Left colon (tissue), 2 donors: ENCODE measurements at places on chromosomes 11 and 22. TPM values are rescaled to one million over a fixed set of nuclear protein-coding genes. Genes with fewer than 3 reads are reported as not detected.

GRCh38 chr11:118703563-118704106 lies 24.2 kb upstream of the TREH start:
- DNase-seq, result no peak

DNA sequence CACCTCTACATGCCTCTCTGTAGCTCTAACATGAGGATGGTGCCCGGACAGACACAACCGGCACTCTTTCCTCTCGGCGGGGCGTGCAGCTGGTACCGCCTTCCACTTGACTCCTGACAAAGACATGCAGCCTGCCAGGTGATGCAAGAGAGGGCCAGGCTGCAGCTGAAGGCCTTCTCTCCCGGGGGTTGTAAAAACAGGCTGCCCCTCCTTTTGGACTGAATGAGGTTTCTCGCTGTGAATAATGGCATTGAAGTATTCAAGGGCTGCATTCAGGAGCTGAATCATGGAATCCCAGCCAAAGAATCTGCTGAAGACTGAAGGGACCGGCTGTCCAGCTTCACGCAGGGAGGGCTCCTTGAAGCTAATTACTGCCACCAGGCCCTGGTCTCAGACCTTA lies 110.9 kb downstream of the GALNT18 start:
- DNase-seq, result peak; percentile 49

DNA sequence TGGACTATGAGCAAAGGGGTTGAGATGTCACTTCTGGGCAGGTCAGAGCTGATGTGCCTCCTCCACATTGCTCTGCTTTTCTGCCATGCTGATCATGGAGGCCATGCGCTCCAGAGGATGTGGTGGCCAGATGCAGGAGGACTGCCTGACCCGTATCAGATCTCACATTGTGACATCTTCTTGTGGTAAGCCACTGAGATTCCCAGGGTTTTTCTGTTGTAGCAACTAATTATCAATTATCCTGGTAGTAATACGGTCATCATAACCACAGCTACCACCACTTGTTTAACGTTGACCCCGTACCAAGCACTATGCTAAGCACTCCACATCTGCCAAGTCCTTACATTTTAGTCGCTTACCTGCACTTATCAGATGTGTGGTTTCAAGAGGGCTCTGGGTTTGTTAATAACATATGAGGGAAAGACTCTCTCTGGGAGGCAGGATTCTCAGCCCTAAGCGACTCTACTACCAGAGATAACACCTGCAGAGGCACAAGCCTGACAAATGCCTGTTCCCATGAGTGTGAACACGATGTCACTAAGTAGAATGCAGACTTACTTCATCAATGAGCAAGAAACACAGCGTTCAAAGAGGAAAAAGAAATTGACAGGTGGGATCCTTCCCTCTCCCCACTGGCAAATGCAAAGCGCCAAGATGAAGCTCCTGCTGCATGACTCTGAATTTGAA lies 63.6 kb upstream of the TIMP3 start:
- no peak for DNase-seq

DNA sequence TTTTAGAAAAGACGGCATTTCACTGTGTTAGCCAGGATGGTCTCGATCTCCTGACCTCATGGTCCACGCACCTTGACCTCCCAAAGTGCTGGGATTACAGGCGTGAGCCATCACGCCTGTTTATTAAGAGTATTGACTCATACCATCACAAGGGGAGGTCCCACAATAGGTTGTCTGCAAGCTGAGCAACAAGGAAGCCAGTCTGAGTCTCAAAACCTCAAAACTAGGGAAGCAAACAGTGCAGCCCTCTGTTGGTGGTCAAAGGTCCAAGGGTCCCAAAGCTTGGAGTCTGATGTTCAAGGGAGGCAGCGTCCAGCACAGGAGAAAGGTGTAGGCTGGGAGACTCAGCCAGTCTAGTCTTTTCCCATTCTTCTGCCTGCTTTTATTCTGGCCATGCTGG lies 32.8 kb upstream of the LDLRAD3 start:
- no peak for DNase-seq

DNA sequence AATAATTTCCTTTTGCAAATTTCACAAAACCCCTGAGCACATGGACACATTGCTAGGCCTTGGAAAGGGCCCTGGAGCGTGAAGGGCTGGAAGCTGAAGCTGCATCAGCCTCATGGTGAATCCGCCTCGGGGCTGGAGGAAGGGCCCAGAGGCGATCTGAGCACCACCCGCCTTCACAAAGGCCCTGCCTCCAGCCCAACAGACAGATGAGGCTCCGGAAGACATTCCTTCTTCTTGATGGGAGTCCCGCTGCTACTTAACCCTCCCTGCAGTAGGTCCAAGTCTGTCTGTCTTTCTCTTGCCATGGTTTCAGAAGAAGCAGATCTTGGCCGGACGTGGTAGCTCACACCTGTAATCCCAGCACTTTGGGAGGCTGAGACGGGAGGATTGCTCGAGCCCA lies 16.5 kb downstream of the ARRB1 start:
- DNase-seq, result peak; percentile 27

- no peak for DNase-seq
These were observed 77.3 kb downstream of the SLC17A6 start for GRCh38 chr11:22415476-22415875.

DNA sequence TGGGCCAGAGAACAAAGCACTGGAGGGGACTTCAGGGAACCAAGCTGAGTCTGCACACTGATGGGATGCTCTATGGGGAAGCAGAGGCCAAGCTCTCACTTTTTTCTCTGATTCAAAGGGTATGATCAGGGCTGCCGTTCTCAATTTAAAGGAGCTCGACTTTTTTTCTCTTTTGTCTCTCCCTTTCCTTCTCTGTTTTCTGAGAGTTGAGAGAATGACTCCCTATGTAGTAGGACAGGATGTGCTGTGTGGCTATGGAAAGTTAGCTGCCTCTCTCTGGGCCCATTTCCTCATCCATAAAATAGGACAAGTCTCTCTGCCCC lies 7.9 kb downstream of the ADORA2A start:
- DNase-seq, result no peak

DNA sequence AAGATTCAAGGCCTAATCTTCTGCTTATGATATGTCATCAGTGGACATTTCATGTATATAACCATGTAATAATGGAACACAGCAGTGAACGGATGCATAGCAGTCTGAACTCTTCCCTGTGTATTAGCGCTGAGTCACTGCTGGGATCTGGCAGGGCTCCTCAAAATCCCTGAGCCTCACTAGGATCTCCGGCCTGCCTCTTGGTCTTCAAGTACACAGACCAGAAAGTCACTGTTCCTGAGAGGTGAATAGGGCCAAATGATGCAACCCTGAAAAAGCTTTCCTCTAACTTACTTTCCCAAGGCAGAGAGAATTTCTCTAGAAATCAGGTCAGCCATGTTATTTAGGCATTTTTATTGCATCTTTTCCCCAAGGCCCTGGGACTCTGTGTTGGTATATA lies 35.0 kb downstream of the POU2AF1 start:
- peak; percentile 62 for DNase-seq

- peak; percentile 38 for DNase-seq
These were observed 143.7 kb downstream of the SNX19 start for GRCh38 chr11:130772266-130773227.

DNA sequence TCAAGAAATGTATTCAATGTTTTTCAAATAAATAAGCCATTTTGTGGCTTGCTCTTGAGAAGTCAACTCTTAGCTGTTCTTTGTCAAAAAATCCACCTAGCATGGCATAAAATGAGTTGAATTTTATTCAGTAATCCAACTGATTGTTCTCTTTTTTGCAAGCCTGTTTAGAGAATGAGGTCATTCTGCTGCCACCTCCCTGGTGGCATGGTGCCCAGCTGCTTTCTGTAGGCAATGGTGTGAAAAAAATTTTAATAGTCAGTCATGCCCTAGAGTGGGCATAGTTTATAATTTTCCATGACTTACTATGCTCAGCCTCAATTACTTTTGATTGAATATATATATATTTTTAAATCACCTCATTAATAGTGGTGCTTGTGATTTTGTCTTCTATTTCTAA lies 177.2 kb downstream of the INSC start:
- no peak for DNase-seq

DNA sequence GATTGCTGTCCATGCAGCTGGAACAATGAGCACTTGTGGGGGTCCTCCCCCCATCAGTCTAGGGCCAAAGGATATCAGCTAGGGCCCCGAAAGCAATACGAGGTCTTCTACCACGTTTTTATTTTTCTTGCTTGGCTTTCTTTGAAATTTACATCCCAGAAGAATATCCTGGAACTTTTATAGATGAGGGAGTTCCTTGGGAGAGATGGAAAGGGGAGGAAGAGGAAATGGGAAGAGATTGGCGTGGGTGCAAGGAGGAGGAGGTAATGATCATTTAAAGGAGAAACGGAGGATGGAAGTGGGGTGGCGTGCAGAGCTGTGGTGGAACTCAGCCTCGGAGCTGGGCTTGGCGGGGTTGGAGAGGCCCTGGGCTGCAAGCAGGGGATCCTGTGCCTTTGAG lies 90.3 kb downstream of the SNX19 start:
- no peak for DNase-seq

DNA sequence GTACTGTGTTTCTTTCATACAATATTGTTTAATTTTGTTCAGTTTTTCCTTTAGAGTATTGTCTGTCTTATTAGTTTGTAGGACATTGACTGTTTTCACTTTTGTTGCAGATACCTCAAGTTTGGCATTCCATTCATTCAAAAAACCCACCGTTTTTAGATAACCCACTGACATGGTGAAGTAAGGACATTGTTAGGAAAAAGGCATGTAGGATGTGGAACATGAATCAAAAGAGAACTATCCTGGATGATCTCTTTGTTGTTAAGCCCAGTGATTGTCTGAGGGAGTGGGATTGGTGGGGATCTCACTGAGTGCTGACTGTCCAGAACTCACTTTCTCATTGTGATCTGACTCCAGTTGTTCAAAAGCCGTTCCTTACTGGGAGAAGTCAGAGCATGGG lies 119.3 kb downstream of the TEAD1 start:
- DNase-seq, result no peak

- no peak for DNase-seq
These were observed 4.9 kb downstream of the RGL4 start for GRCh38 chr22:23695571-23696325.

DNA sequence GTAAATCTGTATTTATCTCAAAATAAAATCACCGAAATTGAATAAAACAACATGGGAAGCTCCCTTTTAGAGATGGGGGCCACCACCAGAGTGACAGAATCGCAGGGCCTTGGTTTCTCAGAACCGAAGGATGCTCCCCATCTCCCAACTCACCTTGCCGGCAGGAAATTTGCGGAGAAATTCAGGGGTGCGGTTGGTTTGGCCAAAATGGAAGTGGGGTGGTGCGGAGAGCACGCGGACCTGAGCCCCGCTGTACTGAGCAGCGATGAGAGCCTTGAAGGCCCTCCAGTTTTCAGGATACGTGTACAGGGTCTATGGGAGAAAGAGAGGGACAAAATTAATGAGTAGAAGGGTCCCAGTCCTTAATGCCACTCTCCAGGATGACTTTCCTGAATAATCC lies 1.3 kb downstream of the EEF1G start:
- no peak for DNase-seq

GRCh38 chr11:34431979-34432378 lies 6.8 kb upstream of the CAT start:
- no peak for DNase-seq

- peak; percentile 43 for DNase-seq
These were observed 1.0 kb upstream of the PLAAT2 start for GRCh38 chr11:63564056-63564774.

DNA sequence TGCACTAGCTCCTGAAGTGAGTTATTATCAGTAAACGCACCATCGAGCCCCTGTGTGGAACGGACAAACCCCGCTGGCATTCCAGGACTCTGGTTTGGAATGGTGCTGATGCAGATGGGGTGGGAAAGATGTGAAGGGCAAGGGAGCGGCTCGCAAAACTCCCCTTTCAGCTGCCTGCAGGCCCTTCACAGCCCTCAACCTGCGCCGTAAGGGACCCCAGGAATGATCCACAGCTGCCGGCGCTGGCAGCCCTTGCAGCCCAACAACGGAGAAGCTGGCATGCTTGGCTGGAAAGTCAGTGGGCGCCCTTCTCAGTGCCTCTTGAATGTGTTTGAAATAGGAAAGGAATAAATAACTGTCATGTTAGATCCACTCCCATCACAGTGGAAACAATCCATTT lies 1445.5 kb downstream of the BRD1 start:
- DNase-seq, result no peak

DNA sequence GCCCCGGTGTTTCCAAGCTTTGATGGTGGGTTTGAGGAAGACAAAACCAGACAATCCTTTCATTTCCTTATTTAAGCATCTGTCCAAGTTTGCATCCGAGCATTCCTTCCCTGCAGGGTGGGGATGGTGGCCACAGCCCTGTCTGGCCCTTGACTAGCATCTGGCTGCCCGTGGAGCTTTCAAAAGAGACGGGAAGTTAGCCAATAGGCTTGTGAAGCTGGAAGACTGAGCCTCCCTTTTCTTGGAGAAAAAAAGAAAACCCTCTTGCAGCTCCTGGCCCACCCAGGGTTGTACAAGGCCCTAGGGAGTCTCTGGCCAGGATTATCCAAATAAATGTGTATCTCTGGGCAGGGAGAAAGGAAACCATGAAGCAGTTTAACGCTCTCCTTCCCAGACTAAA lies 60.6 kb downstream of the MICAL2 start:
- DNase-seq, result no peak

DNA sequence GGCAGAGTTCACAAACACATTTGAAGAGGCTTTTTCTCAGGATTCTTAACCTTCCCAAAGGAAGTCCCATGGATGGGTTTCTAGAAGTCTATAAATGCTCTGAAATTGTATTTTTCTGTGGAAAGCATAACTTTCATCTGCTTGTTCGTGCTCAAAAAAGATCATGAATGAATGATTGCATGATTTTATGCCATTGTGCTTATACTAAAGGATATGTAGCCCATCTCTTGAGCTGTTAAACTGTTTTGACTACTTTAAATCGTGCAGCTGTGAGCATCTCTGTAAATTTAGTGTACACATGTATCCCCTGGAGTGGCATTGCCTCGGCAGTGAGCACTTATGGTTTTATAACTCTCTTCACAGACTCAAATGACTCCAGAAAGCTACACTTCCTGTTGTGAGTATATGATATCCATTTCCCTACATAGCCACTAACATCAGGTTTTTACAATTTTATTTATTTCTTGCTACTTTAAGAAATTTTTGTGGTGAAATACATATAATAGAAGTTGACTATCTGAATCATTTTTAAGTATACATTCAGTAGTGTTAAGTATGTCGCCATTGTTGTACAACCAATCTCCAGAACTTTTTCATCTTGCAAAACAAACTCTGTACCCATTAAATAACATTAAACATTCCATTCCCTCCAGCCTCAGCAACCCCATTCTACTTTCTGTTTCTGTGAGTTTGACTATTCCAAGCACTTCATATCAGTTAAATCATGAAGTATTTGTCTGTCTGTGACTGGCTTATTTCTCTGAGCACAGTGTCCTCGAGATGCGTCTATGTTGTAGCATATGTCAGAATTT lies 8.0 kb downstream of the NEAT1 start:
- peak; percentile 25 for DNase-seq

The ADM gene
- 47.1 TPM for total RNA-seq

The THAP12 gene
- total RNA-seq, result 43.3 TPM

The UPB1 gene
- total RNA-seq, result 0.08 TPM

The AP5B1 gene
- total RNA-seq, result 22.4 TPM

The FBXO7 gene
- 84.2 TPM for total RNA-seq

The SMIM38 gene
- total RNA-seq, result 0.22 TPM

The OR6T1 gene
- total RNA-seq, result not detected

The FAM227A gene
- 0.50 TPM for total RNA-seq

The B3GAT1 gene
- total RNA-seq, result 0.22 TPM
